Large intestine (tissue), 12 donors: ENCODE measurements at places on chromosomes 2 and 18. TPM values are rescaled to one million over a fixed set of nuclear protein-coding genes. Genes with fewer than 3 reads are reported as not detected.

SP100 gene
- polyA plus RNA-seq, result 43.7 TPM

HSPD1 gene
- polyA plus RNA-seq, result 607 TPM

MYL12B gene
- 408 TPM for polyA plus RNA-seq

MRPL44 gene
- polyA plus RNA-seq, result 28.3 TPM

PDCL3 gene
- 22.1 TPM for polyA plus RNA-seq

RGPD4 gene
- 0.01 TPM for polyA plus RNA-seq

WDR75 gene
- polyA plus RNA-seq, result 41.2 TPM

ABCA12 gene
- 0.06 TPM for polyA plus RNA-seq

CNRIP1 gene
- polyA plus RNA-seq, result 18.6 TPM

UGT1A10 gene
- polyA plus RNA-seq, result 0.06 TPM

PASK gene
- polyA plus RNA-seq, result 16.7 TPM

TNS1 gene
- polyA plus RNA-seq, result 26.8 TPM

GALR1 gene
- polyA plus RNA-seq, result 0.51 TPM

APLF gene
- 2.0 TPM for polyA plus RNA-seq

GALNT3 gene
- polyA plus RNA-seq, result 68.2 TPM

LHCGR gene
- polyA plus RNA-seq, result 0.03 TPM

FBXO41 gene
- polyA plus RNA-seq, result 2.4 TPM

ANKRD30BL gene
- polyA plus RNA-seq, result 0.09 TPM

IL1F10 gene
- polyA plus RNA-seq, result not detected

LCLAT1 gene
- 16.7 TPM for polyA plus RNA-seq

SIGLEC15 gene
- 2.0 TPM for polyA plus RNA-seq

KCNJ3 gene
- 9.9 TPM for polyA plus RNA-seq

DNPEP gene
- polyA plus RNA-seq, result 149 TPM

DLX2 gene
- 1.1 TPM for polyA plus RNA-seq

CCDC74A gene
- polyA plus RNA-seq, result 3.6 TPM

SERPINB4 gene
- polyA plus RNA-seq, result not detected

SATB2 gene
- 5.0 TPM for polyA plus RNA-seq

GREB1 gene
- 2.6 TPM for polyA plus RNA-seq

CCNT2 gene
- polyA plus RNA-seq, result 46.9 TPM

KCNG2 gene
- 0.46 TPM for polyA plus RNA-seq

DSG4 gene
- polyA plus RNA-seq, result 0.04 TPM

UGP2 gene
- polyA plus RNA-seq, result 116 TPM

HSBP1L1 gene
- 54.5 TPM for polyA plus RNA-seq

RFTN2 gene
- 4.5 TPM for polyA plus RNA-seq

LAMA3 gene
- polyA plus RNA-seq, result 48.8 TPM

CD302 gene
- polyA plus RNA-seq, result 42.7 TPM

TMEM237 gene
- polyA plus RNA-seq, result 15.4 TPM

ANTXR1 gene
- 29.6 TPM for polyA plus RNA-seq

ANKRD30B gene
- 0.10 TPM for polyA plus RNA-seq

RNF152 gene
- 3.2 TPM for polyA plus RNA-seq

NABP1 gene
- 77.1 TPM for polyA plus RNA-seq

RGPD8 gene
- 3.9 TPM for polyA plus RNA-seq

GPR45 gene
- 0.09 TPM for polyA plus RNA-seq

CD226 gene
- polyA plus RNA-seq, result 1.6 TPM

UGT1A8 gene
- polyA plus RNA-seq, result not detected

EML4 gene
- 129 TPM for polyA plus RNA-seq

C2orf72 gene
- polyA plus RNA-seq, result 42.0 TPM
